Occipital lobe (tissue), 3 donors: ENCODE measurements at places on chromosomes 16 and 17.

GRCh38 chr17:29368926-29369325 lies 21.2 kb upstream of the TAOK1 start:
- DNase-seq: no peak

DNA sequence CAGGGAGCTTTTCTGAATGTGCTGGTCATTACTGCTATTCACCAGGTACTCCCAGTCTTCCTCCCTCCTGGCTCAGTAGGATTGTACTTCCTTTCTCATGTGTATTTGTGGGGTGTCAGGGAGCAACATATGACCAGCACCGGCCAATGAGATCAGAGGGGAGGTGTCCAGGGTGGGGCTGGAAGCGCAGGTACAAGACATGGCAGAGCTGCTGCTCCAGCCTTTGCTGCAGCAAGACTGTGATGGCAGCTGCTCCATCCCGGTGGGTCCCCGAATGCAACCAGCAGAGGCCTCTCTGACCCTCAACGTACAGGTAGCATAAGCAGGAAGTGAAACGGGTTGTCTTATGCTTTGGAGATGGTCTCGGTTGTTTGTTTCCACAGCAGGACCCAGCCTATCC lies 53.8 kb upstream of the CACNG5 start:
- no peak for DNase-seq

GRCh38 chr16:72085002-72085401 lies 8.4 kb downstream of the TXNL4B start:
- DNase-seq: no peak

DNA sequence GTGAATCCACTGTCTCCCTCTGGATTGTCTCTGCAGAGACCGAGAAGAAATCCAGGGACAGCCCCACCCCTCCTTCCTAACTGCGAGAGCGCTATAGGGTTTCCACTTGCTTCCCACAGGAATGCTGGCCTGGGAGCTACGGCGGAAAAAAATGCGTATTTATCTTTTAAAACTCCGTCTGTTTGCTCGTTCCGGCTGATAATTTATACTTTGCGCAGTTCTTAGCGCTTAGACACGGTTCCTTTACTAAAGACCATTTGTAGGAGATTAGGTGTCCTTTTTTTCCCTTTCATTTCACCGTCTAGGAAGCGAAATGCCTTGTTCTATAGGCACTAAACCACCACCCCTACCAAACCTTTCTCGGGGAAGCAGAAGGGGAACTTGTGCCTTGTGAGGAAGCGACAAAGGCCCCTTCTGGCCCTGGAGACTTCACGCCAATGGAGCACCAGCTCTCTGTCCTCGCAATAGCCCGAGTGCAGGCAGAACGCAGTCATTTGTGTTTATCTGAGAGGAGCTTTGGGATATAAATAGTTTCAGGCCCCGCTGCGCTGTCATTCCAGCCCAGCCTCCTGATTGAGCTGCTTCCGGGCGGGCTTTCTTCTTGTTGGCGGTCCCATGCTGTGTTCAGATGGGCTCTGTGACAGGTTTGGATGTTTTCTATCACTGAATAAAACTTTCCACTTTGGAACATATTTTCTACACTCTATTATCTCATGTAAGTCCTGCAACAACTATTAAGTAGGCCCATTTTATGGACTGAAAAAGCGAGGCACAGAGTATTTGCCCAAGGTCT lies 791 bp upstream of the SUPT4H1 start:
- no peak for DNase-seq

- DNase-seq: no peak
Observed at GRCh38 chr17:42674755-42675347, 1.9 kb downstream of the PLEKHH3 start.

GRCh38 chr17:76421044-76421407 lies 31.9 kb downstream of the UBE2O start:
- no peak for DNase-seq

DNA sequence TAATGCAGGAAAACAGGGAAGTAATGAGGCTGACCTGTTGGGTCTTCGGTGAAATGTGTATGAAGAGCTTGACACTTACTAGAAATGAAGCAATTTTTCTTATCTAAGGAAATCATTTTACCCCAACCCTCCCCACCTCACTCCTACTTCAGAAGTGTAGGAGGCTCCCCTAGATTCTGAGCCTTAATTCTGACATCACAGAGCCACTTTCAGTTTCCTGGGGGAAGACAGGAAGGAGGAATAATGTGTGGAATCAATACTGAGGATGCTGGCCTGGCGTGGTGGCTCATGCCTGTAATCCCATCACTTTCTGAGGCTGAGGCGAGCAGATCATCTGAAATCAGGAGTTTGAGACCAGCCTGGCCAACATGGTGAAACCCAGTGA lies 20.3 kb downstream of the FBRS start:
- no peak for DNase-seq
